ENCODE measurements at places on chromosomes 12 and 14.

DNA sequence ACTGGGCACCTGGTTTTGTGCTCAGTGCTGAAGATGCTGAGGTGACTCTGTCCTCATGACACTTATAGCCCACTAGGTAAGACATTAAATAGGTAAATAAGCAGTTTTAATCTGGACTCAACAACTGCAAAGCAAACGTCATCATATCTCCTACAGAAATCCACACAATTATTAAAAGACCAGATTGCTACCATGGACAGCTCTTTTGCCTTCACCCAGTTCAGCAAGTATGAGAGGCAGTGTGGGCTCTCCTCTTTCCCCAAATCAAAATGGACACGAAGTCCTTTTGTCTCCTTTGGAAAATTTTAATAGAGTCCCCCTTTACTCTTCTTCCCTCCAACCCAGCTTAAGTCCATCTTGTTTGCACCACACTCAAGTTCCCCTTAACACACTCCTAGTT, 171.1 kb downstream of the RPAP3 start:
- peak; percentile 53 for DNase-seq

DNA sequence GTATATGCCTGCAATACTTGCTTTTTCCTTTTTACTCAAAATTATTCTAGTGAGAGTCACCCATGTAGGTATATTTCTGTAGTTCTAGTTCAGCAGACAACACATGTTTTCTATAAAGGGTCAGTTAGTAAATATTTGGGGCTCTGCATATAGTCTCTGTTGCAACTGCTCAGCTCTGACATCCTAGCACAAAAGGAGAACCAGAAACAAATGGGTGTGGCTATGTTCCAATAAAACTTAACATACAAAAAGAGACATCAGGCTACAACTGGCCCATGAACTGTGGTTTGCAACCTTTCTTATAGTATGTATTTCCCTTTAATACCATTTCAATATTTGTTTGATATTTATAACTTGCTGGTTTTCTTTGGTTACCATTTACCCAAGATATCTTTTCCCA, 11.9 kb downstream of the NT5DC3 start:
- no peak for DNase-seq

DNA sequence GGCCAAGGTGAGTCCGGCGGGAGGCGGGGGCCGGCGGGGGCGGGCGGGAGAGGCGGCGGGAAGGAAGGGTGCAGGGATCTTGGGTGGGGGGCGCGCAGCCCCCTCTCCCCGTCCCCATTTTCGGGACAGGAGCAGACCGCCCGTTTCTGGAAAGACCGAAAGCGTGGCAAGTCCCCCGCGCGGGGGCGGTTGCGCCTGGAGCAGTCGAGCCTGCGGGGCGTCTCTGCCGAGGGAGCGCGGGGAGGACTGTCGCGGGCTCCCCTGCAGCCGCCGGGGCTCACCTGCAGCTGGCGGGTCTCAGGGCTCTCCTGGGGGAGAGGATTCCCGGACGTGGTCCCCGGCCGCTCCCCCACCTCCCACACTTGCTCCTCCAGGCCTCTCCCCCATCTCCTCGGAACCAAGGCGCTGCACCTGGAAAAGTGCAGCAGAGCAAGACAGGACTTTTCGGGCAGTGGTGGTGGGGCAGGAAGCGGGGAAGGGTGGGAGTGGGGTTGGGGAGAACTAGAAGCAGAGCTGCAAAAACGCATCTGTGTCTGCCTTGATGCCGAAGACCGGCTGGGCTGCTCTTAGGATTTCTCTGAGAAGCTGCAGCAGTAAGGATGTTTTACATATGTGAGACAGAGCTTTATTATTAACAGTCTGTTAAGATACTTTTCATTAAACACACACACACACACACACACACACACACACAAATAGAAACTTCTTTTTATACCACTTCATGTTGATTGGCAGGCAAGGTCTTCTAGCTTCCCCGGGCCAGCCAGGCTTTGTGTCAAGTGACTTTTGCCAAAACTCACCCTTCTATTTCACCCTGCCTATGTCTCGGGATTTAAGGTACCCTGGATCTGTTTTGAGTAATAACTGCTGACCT, 677 bp downstream of the C12orf75 start:
- DNase-seq: peak; percentile 40

GRCh38 chr12:93137656-93138612, 208.8 kb upstream of the EEA1 start:
- DNase-seq: no peak

DNA sequence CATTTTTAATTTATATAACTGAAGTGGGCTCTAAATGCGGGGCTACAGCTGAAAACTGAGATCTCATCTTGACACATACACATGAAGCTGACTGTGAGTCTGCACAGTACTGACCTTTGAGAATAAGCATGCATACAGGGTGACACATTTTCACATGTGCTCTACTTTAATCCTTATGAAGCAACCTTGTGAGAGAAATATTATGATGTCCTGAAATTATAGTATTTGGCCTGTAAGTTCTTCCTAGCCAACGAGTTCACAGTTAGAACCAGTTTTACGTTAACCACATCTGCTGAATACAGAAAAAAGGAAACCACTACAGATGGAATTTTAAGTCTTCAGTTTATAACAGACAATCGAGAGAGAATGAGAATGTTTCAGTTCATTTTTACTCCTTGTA, 70.3 kb downstream of the SPPL3 start:
- no peak for DNase-seq

- no peak for DNase-seq
Measured at GRCh38 chr12:26580619-26581018, 252.4 kb downstream of the ITPR2 start.

DNA sequence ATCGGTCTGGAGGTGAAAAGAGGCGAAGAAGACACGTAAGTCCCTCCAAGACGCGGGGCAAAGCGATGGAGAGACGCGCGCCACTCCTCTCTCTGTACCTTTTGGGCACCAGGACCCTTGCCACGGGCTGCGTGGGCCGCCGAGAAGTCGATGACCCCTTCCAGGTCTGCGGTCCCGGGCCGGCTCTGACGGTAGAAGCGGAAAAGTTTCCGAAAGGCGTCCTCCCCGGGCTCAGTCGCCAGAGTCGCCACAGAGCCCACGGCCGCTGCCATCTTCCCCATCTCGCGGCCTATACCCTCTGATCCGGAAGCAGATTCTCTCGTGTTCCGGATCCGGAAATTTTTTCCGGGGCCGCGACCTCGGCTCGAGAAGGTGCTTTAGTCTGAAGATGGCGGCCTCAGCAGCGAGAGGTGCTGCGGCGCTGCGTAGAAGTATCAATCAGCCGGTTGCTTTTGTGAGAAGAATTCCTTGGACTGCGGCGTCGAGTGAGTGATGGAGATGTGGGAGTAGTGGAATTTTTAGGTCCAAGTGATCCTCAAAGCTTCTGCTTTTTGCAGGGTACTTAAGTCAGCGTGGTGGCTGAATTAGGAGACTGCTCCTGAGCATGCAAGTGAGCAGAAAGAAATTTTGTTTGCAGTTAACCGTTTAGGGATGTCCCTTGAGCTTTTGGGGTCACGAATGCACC, at the start of the genes ALKBH1 and SLIRP:
TSS of gene ALKBH1 (minus strand) at position 300 of the 685 bp plus-strand sequence. CDS start at position 281, 19 bp downstream.
TSS of gene SLIRP (plus strand) at position 380 of the 685 bp plus-strand sequence. CDS start at position 389, 9 bp downstream.
- DNase-seq: peak; percentile 92

GRCh38 chr14:58491593-58491992, 64.1 kb downstream of the KIAA0586 start:
- DNase-seq: no peak

GRCh38 chr12:53781228-53781801, 29.5 kb upstream of the CISTR start:
- no peak for DNase-seq

DNA sequence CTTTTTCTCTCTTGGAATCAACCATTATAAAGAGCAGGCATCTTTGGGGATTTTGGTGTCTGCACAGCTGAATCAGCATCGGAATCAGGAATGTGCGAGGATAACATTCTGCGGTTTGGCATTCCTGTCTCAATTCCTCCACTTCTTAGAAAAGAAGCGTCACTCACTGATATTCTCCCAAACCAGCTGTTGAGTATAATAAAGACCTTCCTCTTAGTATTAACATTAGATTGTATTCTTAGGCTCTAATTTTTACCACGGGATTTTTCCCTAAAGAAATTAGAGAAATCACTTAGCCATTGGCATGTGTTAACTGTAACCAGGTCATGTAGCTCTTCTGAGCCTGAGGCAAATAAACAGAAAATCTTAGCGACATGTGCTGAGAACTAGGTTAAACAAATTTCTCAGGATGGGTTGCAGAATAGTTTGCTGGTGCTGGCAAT, 128.7 kb downstream of the TMX1 start:
- no peak for DNase-seq

- DNase-seq: no peak
Measured at GRCh38 chr12:43221216-43221615, 330.8 kb downstream of the ADAMTS20 start.

DNA sequence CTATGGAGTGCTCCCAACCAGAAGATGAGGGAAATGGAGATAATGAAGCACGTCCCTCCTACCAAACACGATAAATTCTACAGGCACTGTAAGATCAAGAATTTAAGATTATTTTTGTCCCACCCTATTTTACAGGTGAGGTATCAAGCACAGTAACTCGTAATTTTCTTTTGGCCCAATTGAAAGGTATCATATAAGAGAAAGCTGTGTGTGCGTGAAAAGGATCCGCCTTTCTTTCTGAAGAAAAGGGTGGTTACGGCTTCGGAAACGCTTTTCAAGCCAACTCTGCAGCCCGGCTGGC, 733 bp upstream of the KLHDC2 start:
- no peak for DNase-seq

- DNase-seq: no peak
Measured at GRCh38 chr12:39852346-39852745, 232.7 kb upstream of the ABCD2 start.

- DNase-seq: no peak
Measured at GRCh38 chr12:19764408-19764807, 325.1 kb downstream of the AEBP2 start.

GRCh38 chr12:100061814-100062213, 77.1 kb upstream of the ANKS1B start:
- DNase-seq: no peak

Measured in iPS-NIHi11 (cell line).